ENCODE measurements at places on chromosomes 12 and 14.
A peak's percentile ranks its signal among the peaks of the same experiment; 100 is the strongest.

DNA sequence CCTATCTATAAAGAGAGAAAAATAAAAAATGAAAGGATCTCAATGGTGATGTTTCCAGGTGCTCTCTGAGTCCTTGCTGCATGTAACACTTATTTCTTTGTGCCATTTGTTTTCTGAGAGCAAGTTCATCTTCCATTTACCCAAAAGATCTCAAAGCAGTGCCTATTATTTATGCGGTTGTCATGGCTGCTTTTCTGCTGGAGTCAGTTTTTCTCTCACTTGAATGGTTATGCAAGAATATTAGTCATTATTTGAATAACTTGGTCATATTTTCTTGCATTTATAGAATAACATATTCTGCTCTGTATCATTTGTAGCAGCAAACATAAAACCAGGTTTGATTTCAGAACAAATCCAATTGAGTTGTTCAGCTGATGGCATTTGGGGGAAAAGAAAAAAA lies 141.8 kb upstream of the G2E3 start:
- no peak for DNase-seq

- no peak for DNase-seq
Measured at GRCh38 chr14:98819132-98819866, 452.7 kb downstream of the BCL11B start.

GRCh38 chr12:68977335-68977734 lies 44.4 kb upstream of the CPM start:
- no peak for DNase-seq

GRCh38 chr14:76282581-76282980 lies 93.4 kb upstream of the ESRRB start:
- no peak for DNase-seq

- DNase-seq = no peak
Measured at GRCh38 chr14:63011623-63012022, 33.6 kb downstream of the KCNH5 start.

DNA sequence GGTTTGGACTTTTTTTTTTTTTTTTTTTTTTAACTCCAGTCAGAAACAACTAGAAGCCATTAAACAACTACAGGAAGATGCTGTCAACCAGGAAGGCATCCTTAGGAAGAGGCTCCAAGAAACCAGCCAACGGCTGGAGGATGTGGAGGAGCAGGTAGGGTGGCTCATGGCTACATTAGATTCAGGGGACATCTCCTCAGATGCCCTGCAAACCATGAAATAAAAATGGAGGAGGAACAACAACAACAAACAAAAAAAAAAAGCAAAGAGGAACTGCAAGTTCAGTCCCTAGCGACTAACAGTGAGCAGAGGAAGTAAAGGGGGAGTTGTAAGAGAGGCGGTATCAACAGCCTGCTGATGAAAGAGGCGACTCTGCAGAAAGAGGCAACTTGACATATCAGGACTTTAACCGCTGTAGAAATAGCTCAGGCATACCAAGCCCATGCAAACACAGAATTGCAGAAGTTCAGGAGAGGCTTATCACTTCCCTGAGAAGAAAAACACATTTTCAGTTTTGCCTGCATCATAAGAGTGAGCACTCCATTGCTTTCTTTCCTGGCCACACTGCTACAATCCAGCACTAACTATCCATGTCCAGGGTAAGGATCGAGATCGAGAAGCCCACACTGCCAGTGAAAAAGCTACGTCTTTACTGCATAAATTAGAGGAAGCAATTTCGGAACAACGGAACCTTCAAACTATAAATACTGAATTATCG lies 103.5 kb upstream of the BCAT1 start:
- peak; percentile 11 for DNase-seq

GRCh38 chr12:39032034-39032433 lies 126.6 kb upstream of the CPNE8 start:
- DNase-seq = no peak

DNA sequence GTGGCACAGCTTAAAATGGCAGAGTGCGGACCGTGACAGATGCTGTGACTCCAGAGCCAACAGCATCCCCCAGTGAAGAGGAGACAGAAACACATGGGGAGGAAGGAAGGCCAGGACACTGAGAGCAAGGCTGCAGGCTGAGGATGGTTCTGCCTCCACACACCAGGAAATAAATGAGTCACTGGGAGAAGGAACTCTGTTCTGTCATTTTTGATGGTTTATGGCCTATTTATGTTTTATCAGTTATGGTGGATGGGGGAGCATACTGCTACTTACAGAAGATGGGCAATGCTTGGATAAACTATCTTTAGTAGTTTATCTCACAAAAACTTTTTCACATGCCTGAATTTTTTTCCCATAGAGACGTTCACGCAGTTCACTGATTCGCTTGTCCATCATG lies 33.8 kb downstream of the ZFYVE21 start:
- no peak for DNase-seq

- no peak for DNase-seq
Measured at GRCh38 chr12:87967871-87968270, 61.3 kb downstream of the C12orf50 start.

DNA sequence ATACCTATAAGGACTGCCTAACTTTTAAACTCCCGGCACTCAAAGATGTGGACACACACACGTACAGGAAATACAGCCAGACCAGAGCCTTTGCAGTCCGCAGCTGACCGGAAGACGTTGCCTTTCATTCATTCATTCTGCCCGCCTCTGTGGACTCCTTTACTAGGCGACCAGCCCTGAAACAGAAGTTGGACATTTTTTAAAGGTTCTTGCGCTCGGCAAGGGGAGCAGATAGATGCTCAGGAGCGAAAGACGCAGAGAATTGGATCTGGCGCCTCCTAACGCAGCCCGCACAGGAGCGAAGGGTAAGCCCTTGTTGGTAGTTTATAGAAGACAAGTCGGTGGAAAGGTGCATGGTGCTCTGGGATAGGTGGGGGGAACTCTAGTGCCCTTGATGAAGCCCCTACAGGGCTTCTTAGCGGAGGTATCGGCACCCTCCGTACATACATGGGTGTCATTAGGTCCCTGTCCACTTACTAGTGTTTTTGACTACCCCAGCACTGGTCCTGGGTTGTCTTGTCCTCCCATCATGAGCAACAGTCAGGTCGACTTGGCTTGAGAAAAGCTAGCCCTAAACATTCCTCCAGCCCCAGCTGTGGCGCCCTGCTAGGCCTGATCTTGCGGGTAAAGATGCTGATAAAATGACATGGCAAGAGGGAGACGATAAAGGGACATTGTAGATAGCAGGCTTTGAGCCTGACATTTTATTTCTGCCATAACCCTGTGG lies at the start of gene KDM2B:
Gene KDM2B, minus strand, starts transcription at position 65 of the 727 bp plus-strand sequence. CDS start 112 bp downstream, outside the sequence.
- no peak for DNase-seq

DNA sequence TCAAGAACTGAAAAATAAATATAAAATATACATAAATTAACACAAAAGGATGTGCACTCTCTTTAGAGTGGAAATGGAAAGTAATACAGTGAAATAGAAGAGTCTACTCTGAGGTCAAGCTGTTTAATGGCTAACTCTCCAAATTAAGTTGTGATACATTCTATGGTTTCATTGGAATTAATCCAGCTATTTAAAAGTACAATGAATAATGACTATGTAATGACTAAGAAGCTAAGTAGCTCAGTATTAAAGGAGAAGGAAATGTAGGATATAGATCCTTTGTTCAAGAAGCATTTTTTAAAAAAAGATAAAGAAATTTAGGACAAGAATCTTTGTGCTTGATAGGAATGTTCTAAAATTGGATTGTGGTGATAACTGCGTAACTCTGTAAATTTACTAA lies 85.3 kb downstream of the LRP6 start:
- no peak for DNase-seq

GRCh38 chr12:102033991-102034745 lies 27.6 kb downstream of the WASHC3 start:
- no peak for DNase-seq

DNA sequence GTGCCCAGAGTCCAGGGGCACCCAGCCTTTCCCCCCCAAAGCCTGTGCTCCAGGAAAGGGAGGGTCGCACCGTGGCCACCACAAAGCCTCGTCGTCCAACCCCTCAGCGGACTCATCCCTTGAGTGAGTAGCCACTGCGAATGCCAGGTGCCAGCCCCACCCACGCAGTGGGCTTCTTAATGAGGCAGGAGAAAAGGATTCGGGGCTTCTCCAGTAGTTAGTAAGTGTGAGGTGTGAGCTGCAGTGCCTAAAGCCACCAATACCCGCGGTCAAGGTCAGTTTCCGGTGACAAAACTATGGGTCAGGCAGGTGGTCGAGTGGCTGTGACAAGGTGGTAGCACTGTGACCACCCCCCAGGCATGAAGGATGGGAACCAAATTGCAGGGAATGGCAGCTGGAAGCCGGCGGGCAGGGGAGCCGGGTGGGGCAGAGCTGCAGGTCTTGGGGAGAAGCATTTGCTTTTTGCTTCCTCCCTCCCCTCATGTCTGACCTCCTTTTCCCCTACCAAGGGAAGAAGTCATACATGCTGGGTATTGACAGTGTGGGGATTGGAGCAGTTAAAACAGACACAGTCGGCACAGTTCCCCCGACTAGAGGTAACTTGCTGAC lies 8.0 kb downstream of the RAN start:
- DNase-seq = no peak

DNA sequence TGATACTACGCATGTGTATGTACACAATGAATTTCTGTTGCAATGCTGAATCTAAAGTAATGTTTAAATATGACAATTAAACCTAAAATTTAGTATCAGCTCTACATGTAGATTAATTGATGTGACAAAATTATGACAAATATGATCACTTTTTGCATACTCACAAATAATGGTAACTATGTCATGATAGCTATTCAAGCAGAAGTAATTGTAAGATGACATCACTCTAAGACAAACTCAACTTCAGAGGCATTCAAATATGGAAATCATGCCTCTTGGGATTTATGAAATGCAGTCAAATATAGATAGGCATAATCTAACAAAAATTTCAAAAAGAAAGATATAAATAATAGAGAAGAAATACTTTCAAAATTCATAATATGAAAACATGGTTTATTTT lies 571.7 kb upstream of the LRFN5 start:
- no peak for DNase-seq

DNA sequence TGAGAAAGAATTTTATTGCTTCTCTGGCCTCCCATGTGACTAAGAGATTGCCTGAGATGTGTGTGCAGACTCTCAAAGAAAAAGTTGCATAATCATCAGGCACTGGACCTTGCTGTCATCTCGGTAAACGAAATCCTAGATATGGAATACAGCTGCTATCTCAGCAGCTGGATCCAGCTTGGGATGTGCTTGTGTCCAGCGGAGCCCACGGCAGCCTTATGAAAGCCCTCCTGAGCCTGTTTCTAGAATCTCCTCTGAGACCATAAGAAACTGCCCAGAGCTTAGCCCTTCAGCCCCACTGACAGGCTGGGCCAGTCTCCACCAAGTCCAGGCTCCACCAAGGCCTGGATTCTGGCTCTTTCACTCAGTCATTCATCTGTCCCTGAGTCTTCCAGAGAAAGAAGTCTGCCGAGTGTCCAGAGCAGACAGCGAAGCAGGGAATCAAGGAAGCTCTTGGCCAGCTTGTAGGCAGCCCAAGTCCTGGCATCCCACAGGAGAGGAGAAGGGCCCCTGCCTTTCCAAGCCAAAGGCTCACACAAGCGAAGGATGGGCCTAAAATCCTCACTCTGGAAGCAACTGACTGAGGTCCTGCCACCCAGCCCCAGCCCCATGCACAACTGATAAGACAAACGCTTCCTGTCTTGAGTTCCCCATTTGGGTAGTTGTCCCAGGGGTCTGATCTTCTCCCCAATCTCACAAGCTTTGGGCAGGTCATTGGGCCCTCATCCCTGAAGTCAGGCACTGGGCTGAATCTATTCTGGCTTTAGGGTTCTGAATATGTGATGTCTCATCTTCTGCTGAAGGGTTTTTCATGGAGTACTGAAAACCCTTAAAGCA lies 97.8 kb downstream of the SEC23A start:
- DNase-seq = no peak

- peak; percentile 16 for DNase-seq
Measured at GRCh38 chr12:57519796-57520052, 590 bp downstream of the DDIT3 start.

- DNase-seq = no peak
Measured at GRCh38 chr12:50979369-50980052, 27.2 kb downstream of the HIGD1C start.

GRCh38 chr12:22173177-22173576 lies 127.2 kb downstream of the CMAS start:
- no peak for DNase-seq

GRCh38 chr12:27400856-27401354 lies 45.6 kb upstream of the SMCO2 start:
- DNase-seq = no peak

GRCh38 chr12:124972211-124972610 lies 16.7 kb downstream of the DHX37 start:
- DNase-seq = no peak

DNA sequence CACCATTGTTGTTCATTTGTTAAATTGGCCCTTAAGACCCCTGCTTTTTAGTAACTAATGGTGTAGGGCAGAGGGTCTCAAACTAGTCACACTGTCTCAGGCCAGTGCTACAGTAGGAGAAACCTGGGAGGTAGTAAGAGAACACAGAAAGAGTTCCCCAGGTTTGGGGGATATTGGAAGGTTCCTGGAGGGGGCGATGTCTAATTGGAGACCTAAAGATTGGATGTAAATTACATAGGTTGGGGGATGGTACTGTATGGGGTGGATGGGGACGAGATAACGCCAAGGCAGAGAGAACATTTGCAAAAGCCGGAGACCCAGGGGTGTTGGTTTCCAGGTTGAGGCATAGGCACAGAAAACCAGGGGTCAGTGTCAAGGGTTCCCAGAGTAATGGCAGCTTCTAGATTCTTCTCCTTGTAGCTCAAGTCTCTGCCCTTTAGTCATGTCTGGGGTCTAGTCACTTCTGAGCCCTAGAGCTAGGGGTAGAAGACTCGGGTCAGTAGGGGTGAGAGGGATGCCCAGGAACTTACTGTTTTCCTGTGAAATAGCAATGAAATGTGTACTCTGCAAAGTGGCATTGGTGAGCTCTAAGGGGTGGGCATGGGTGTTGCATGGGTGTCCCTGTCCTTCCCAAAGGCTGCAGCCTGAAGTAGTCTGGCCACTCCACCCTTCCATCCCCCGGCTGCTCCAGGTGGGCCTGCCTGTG lies 21.8 kb downstream of the PLEKHG3 start:
- no peak for DNase-seq

DNA sequence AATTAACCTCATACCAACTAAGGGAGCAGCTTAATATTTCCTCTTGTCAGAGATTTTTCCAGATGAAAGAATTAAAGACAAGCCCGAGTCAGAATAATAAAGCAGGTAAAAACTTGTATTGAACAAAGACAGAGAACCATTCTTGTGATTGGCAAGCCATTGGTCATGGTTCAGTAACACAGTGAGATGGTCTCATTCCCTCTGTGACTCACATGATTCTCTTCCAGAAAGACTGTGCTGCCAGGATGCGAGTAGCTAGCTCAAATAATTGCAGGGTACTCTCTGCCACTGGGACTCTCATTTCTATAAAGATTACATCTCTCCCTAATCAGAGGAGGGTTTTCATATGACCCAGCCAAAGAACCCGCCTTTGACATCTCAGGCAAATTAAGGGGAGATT lies 179.4 kb downstream of the PHLDA1 start:
- DNase-seq = no peak

DNA sequence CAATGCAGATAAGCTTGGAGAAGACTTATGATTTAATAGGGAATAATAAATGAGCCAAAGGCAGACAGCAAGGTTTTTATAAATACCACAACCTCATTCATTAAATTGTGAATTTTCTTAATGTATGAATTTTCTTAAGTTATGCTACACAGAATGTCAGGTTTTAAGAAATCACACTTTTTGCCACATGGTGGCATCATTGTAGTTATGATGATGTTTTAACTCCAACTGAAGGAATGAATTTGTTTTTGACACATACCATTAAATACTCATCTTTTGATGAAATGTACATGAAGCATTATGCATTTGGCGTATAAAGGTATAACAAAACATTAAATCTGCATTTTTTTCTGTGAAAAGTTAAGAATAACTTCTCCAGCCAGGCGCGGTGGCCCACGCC lies 524.1 kb upstream of the FBXO33 start:
- no peak for DNase-seq
